CD4-positive, alpha-beta memory T cell (primary cell): ENCODE measurements at places on chromosomes 3 and 15.

DNA sequence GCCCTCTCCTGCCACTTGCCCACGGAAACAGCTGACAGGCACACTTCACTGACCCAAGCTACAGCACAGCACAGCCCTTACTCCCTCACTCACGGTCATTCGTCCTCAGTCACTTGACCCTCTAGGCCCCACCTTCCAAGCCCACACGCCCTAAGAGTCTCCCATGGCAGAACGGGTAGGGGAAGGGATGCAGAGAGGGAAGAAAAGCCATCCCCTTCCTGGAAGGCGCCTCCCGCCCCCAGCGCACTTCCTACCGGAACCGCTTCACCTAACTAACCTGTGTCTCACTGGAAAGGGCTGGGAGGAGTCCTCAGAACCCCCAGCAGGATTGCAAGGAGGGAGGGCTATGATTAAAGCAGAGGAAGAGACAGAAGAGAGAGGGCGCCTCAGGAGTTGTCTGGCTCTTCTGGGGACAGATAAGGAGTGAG is 22.9 kb downstream of the EPHB3 start:
- no peak for DNase-seq

- DNase-seq = peak; percentile 80
These were observed at the start of gene MYD88 for GRCh38 chr3:38138349-38139190. Gene MYD88, plus strand, starts transcription at chr3:38138661. Its CDS starts 40 bp downstream, at chr3:38138701.

GRCh38 chr3:76586471-76586870 is 453.4 kb upstream of the ROBO2 start:
- no peak for DNase-seq

DNA sequence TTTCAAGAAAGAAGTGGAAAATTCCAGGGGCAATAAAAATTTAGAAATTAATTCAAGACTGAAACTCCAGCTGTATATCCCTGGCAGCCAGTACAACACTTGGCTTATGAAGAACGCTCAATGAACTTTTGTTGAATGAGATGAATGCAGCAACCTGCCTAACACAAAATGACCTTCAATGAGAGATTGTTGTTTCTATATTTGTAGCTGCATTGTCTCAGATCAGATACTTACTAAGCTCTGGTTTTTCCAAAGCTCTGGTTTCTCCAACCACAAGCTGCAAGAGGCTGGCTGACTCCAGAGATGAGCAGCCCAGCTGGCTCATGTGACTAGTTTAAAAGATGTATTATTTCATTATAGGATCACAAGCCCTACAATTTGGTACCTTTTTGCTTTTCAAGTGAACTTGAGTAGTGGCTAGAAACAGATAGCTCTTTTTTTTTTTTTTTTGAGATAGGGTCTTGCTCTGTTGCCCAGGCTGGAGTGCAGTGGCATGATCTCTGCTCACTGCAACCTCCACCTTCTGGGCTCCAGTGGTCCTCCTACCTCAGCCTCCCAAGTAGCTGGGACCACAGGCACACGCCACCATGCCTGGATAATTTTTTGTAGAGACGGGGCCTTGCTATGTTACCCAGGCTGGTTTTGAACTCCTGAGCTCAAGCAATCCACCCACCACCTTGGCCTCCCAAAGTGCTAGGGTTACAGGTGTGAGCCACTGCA is 57.4 kb downstream of the UMPS start:
- DNase-seq = no peak

GRCh38 chr3:32569540-32570420 is 878 bp downstream of the DYNC1LI1 start:
- peak; percentile 60 for DNase-seq

DNA sequence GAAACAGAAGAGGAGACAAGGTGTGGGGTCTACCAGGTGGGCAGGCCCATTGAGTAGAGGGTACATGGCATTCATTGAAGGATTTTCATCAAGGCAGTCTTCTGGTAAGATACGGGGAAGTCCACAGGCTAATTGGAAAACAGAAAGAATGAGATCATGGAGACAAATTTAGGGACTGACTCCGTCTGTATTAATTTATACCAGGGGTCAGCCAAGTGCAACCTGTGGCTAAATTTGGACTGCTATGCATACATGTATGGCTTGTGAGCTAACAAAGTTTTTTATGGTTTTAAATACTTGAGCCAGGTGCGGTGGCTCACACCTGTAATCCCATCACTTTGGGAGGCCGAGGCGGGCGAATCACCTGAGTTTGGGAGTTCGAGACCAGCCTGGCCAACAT is 21.1 kb upstream of the SNRPN start:
- DNase-seq = no peak

DNA sequence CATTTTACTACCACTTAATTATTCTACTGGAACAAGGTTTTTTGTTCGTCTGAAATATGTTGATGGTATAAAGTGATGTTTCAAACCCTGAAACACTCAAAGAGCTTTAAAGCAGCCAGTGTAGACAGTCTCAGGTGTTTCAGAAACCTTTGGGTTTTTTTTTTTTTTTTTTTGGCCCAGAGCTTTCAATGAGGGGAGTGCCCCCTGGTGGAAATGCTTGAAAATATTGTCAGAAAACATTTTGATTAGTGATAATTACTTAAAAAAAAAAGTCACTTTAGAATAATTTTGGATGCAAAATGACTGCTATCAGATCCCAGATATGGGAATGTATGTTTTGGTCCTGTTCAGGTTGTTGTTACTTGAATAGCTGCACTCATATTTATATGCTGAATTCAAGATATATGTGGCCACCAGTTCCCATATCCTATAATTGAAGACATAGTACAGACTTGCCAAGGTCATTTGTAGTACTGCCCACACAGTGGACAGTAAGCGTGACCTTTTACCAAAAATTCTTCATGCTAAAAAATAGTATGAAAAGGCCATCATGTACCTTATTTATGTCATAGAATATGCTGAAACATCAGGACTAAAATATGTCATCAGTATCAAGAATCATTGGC is 35.9 kb downstream of the SATB1 start:
- DNase-seq = peak; percentile 32

- DNase-seq = no peak
These were observed 17.5 kb downstream of the C2CD4B start for GRCh38 chr15:62147551-62147950.

DNA sequence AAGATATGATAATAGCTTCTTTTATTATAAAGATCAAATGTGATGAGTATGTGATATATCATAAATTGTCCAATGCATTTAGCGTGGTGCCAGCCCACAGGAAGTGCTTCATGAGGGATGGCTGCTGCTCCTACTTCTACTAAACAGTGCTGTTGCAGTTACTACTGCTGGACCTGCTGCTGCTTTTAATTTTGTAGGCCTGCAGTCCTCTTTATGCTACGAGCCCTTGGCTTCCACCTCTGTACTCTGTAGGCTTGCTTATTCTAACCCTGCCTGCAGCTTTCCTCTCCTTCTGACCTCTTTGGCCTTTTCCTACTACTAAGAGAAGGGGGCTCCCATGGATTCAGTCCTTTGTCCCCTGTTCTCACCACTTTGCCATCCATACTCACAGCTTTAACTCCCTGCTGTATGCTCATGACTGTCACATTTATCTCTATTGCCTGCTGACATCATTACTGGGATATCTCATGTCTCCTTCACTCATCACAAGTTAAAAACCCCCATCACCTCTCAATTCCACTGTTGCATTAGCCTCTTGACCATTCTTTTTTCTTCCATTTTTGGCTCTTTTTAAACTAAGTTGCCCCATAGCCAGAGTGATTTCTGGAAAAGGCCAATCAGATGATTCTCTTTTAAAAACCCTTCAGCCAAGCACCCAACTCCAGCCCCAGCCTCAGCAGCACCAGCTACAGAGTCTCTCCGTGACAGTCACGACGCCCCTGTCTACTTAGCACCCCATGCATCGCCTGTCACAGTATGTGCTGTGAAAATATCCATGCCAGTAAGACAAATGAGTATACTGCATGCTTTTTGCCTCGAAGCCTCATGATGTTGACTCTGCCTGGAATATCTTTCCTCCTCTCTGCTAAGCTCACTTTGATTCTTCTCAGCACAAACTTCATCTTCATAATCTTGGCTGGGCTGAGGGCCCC is 56.3 kb downstream of the PLCL2 start:
- no peak for DNase-seq

DNA sequence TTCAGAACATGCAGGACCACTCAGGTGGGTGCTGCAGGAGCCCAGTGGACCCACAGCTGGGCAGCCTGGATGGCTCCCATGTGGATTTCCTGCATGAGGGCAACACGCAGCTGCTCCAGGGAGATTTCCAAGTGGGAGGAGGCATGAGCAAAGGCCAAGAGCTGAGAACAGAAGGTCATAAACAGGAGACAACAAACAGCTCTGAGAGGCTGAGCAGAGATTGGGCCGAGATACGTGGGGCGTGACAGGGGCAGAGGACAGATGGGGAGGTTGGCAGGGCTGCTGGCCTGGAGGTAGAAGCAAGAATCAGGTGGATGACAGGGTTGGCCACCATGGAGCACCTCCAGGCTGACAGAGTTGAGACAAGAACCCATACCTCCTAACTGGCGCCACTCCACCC is 2.9 kb downstream of the PHGR1 start:
- no peak for DNase-seq

GRCh38 chr3:71050538-71051258 is 532.8 kb downstream of the FOXP1 start:
- DNase-seq = peak; percentile 83

DNA sequence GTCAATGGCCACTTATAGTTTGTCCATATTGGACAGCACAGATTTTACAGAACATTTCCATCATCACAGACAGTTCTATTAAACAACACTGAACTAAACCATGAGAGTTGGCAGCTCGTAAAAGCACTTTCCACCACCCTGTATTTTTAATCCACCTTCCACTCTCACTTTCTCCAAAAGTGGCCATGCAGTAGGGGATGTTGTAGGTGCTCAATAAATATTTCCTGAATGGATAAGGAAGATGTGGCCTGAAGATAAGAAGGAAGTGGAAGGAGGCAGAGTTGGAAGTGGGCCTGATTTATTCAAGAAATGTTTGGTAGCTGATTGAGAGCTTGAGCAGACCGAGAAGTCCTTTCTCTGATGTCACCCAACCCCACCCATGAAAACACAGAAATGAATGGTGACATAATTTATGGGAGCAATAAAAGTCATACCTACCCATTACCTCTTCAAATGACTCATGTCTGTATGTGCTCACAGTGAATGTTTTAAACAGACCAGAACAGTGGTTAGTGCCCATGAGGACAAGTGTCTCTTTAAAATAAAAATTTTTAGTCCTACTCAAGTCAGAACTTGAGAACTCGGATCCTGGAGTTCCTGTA is 39.6 kb upstream of the CTNNB1 start:
- DNase-seq = no peak

- DNase-seq = no peak
These were observed 286.1 kb upstream of the CTNNB1 start for GRCh38 chr3:40913192-40913591.

DNA sequence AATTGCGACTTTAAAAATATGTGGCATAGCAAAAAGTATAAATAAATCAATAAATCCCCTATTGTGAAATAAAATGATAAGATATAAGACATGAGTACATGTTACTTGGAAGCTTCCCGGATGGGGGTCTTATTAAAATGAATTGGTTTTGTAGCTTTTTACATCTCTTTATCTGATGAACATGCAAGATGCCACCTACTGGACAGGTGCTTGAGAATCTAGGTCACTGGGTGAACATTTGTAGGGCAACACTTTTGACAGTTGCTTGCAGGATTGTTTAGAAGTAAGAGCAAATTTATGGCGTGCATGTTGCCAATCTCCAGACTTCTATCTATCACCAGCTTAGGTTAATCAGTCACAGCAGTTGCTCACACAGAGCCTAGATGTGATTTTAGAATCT is 362.7 kb upstream of the SUCLG2 start:
- DNase-seq = no peak

- no peak for DNase-seq
These were observed 369.3 kb downstream of the LPP start for GRCh38 chr3:188523291-188523690.

GRCh38 chr3:31345581-31345980 is 187.1 kb upstream of the STT3B start:
- no peak for DNase-seq

DNA sequence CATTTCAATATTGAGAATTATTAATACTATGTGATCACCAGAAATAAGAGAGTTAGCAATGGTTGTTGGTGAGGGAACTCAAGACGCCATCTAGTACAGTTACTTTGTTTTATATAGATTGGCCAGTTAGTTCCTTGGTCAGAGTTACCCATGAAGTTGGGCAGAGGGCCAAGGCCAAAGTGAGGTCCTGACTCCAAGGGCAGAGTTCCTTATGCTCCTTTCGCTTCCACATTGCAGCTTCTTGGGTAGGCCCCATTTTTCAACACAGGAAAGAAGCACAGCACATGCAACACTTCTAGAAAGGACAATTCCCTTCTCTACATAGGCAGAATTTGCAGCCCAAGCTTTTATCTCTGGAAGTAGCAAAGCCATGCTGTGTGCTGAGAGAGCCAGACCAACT is 178.6 kb downstream of the KCNAB1 start:
- no peak for DNase-seq

GRCh38 chr3:190167936-190168680 is 47.4 kb upstream of the P3H2 start:
- DNase-seq = no peak

DNA sequence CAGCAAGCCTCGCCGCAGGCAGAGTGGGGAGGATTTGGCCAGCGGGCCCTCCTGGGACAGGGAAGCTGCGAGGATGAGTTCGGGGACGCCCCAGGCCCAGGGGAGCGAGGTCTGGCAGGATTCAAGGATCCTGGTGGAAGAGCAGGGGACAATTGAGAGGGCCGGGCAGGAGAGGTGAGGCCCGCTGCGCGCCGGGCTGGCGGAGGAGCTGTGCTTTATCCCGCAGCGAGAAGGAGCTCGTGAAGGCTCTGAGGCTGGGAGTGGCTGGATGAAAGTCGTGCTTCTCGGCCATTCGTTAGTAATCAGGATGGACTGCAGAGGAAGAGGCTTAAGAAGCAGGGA is 3.6 kb downstream of the SLC51A start:
- DNase-seq = no peak

DNA sequence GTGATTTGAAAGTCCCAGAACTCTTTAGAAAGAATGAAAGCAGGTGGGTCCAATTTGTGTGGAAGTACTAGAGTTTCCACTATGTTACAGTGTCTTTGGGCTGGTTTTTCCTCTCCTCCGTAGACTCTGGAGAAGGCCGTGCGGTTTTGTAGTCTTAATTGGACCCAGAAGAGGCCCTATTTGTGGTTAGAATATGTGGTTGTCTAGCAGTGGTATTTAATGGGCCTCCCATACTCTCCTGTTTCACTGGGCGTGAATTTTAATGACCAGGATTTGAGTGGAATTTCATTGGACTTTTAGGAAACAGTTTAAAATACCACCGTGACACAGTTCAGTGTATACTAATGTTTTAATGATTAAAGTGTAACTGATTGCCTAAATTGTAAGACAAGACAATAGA is 182.3 kb downstream of the BBX start:
- DNase-seq = no peak

- DNase-seq = no peak
These were observed 9.4 kb downstream of the FILIP1L start for GRCh38 chr3:100104817-100105413.

DNA sequence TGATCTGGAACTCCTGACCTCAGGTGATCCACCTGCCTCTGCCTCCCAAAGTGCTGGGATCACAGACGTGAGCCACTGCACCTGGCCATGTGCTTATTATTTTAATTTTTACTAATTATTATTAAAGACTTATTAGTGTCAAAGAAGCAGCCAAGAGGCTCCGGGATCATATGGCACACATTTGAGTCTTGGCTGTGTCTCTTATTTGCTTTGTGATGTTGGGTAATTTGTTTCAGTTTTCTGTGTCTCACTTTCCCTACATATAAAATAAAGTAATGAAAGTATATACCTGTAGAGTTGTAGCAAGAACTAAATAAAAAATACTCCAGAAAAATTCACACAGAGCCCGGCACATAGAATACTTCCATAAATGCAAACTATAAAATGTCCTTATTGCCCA is 238.0 kb upstream of the TBL1XR1 start:
- DNase-seq = no peak

GRCh38 chr15:78082106-78082742 is 4.7 kb upstream of the TBC1D2B start:
- no peak for DNase-seq
